AG08396 (cell line): ENCODE measurements at places on chromosomes 11 and 22.
A peak's percentile ranks its signal among the peaks of the same experiment; 100 is the strongest.

DNA sequence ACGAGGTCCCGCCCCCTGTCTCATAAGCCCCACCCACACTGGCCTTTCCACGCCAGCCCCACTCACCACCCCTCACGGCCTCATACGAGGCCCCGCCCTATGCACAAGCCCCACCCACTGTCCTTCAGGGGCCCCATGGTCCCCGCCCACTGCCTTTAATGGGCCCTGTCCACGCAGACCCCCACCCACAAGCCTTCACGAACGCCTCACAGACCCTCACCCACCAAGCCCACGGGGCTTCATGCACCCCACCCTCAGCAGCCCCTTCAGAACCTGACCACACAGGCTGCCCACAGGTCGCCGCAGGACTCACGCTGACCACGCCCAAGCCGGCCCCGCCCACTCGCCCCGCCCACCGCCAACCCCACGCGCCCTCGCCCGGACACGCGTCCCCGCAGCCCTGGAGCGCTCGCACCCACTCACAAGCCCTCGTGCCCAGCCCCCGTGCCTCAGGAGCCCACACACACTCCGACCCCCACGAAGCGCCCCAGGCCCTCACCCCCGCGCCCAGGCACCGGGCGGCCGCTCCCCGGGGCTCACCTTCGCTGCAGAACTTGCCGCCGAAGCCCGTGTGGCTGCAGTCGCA is 10.5 kb downstream of the NRXN2 start:
- DNase-seq = no peak

GRCh38 chr22:37328017-37328416 is 45.7 kb downstream of the CYTH4 start:
- peak; percentile 51 for DNase-seq

GRCh38 chr11:63670096-63670432 is 1.1 kb downstream of the ATL3 start:
- DNase-seq = no peak

DNA sequence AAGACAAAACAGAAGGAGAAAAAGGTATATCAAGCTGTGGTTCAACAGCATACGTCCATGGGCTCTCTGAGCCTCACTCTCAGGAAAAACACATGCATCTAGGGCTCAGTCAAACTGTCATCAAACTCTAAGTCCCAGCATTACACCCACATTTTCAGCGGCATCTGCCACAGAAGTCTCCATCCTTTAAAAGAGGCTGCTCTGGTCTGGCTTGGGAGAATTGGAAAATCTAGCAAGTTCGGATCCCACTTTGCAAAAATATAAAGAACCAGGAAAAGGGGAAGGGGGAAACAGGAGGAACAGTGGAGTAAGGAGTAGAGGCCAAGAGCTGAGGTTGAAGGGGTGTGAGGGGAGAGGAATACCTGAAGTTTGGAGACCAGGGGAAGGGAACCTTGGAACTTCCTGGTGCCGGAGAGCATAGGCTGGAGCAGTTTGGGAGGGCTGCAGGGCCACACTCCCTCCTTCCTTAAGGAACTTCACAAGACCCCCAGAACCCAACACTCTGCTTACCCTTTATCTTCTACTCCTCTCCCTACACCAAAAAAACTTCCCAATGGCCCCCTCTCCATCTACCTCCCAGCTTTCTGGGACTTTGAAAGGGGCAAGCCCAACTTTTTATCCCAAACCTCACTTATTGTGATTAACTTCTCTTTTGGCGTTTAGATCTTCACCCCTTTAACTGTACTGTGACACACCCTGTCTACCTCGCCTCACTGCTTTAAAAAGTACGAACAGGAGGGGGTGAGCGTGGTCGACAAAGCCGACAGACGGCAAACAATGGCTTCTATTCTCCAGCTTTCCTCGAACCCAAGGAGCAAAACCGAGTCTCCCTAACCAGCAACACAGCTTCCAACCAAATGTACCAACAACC is 4.0 kb downstream of the PAX6 start:
- no peak for DNase-seq

DNA sequence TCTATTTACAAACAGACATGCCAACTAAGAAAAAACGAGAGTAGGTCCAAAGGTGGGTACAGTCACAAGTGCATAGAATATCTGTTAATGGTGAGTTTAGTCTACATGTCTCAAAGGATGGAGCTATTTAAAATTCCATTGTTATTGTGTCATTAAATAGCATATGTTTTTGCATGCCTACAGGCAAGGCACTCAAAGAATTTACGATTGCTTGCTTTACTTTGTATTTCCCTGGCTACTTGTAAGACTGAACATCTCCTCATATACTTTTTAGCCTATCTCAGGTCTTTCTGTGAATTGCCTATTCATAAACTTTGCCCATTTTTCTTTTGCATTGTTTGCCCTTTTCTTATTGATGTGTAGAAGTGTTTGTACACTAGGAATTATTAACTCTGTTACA is 39.7 kb downstream of the DEUP1 start:
- no peak for DNase-seq

DNA sequence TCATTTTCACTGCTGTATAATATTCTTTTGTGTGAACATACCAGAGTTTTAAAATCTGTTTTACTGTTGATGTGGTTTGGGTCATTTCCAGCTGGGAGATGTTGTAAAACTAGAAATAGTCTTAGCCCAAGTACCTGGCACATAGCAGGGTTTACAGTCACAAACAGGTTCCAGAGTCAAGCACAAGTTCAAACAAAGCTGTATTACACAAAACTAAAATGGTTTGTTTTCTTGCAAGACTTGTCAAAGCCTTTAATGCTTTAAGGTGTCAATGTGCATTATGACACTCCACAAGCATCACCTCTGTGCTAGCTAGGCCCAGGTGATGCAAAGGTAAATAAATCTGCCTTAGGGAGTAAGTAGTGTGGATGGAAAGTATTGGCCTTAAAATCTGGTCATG is 379.1 kb downstream of the MN1 start:
- DNase-seq = no peak

DNA sequence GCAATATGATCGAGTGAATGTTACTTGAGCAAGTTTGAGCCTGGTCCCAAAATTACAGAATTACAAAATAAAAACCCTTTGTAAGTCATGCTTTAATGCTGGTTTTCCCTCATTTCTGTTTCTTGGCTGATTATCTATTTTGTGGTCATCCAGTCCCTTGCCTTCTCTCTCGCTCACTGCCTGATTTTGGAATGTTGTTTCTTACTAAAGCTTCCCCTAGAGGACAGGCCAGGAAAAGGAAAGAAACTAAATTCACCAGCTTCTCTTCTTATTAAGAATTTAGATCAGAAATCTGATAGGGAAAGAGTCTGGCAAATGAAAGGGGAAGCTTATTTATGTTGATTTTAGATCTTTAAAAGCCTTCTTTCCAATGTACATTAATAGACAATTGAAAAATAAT is 16.6 kb upstream of the BDNF start:
- DNase-seq = no peak

GRCh38 chr11:46295312-46296058 is 18.0 kb downstream of the CREB3L1 start:
- DNase-seq = peak; percentile 92

DNA sequence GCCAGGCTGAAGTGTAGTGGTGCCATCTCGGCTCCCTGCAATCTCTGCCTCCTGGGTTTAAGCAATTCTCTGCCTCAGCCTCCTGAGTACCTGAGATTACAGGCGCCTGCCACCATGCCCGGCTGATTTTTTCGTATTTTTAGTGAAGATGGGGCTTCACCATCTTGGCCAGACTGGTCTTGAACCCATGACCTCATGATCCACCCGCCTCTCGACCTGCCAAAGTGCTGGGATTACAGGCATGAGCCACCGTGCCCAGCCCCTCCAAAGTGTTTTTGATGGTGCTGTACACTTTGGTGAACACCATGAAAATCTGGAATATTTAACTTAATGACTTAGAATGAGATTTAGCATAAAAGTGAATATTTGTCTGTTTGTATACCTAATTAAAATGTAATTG is 5.6 kb downstream of the LUZP2 start:
- DNase-seq = no peak

DNA sequence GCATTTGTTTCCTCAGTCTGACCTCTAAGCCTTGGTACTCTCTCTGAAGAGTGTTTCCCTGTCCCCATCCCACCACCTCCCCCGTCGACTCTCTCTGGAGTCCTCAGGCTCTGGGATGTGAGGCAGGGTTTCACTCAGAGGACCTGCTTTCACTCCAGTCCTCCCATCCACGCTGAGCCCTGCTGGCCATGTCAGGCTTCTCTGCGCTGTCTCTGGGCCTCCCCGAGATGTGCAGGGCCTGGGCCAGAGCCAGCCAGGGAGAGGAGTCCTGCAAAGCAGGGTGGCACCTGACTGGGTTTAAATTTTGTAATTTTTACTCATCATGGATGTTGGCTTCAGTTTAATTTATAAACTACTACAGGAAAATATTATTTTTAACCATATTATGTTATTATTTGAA is 3.3 kb downstream of the SCGB2A2 start:
- DNase-seq = no peak

- DNase-seq = no peak
Observed at GRCh38 chr11:96655474-96655873, 265.7 kb downstream of the JRKL start.

GRCh38 chr11:75673977-75674582 is 5.2 kb upstream of the MAP6 start:
- peak; percentile 32 for DNase-seq

DNA sequence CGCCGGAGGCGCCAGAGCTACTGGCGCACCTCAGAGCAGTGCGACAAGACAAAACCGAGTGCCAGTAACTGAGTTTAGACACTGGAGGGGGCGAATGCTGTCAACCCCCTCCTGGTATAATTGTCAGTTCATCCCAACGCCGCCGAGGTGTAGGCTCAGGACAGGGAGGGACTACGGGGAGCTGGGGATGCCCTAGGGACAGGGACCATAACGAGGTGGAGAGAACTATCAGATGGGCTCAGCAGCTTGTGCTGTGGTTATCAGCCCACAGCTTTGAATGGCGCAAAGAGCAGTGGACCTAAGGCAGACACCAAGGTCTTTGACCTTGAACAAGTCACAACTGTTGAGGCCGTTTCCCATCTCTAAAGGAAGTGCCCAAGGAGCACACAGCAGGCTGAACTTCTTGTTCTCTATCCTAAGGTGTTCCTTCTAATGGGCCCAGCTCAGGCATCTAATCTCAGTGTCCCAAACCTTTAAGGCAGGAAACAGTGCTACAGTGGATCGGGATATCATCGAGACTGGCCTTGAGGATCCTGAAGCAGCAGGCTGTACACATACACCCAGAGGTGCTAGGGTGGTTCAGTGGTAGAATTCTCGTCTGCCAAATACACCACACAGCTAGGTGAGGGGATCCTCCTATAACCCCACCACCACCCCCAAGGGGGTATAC is 958 bp upstream of the TUT1 start:
- no peak for DNase-seq

DNA sequence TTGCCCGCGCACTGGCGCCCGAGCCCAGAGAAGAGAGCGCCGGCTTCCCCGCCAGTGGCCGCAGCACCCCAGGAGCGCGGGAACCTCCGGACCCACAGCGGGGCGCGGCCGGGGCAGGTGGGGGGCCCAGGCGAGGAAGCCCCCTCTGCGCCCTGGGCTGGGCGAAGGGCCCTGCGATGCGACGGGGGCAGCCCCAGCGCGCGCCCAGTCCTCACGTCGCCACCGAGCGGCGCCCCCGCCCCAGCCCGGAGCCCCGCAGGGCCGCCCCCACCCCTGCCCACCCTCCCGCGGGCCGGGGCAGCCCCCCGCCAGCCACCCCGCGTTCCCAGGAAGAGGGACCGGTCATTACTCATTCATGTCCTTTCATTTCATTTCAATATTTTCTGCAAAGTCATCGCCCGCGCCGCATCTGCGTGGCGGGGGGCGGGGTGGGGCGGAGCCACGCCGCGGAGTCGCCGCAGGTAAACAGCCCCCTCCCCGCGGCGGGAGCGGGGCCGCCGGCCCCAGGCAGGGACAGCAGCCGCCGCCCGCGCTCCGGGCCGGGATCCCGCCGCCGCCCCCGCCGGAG is 673 bp upstream of the PANX2 start:
- DNase-seq = no peak

DNA sequence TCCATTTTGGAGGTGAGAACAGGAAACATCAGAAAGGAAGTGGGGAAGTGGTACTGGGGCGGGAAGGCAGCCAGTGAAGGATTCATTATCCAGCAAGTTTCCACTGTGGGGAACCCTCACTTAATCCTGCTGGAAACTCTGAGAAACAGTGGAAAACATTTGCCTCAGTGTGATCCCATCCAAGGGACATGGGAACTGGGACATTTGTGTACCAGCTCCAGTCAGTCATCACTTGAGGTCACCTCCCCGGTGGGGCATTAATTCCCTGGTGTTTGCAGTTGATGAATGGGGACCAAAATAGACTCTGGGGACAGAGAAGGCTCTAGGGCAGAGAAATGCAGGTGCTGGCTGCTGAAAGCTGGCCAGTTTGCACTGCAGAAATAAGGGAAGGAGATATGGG is 599.9 kb downstream of the BUD13 start:
- no peak for DNase-seq

- DNase-seq = no peak
Observed at GRCh38 chr11:79263001-79263400, 177.8 kb downstream of the TENM4 start.

GRCh38 chr22:46763051-46763705 is 728 bp downstream of the TBC1D22A start:
- DNase-seq = peak; percentile 38

GRCh38 chr22:22948651-22949571 is 61.3 kb downstream of the IGLL5 start:
- no peak for DNase-seq

DNA sequence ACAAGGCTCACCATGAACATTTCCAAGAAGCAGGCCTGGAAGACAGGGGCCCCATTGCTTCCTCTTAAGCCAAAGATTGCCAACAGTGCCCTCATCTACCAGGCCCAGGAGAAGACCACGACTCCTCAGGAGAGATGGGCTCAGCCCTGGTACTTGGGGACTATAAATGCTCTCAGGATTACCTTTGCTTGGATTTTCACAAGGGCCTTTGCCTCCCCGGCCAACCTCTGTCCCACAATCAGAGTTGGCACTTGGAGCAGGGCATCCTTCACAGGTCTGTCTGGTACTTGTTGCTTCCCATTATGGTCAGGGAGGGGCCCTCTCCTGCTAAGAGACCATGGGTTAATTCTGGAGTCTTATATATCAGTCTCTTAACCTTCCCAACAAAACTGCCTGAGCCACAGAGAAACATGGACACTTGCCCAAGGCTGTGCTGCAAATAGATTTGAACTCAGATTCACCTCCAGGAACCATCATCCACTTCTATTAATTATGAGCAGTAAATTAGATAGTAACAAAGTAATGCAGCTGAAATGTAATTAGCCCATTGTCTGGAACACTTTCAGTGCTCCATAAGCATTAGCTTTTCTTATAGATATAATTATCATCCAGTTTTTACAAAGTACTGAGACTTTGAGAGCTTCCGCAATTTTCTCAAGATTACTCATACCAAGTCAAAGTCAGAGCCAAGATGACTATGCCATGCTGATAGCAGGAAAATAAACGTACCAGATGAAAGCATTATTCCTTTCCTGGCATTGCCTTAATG is 33.5 kb downstream of the POU2AF3 start:
- no peak for DNase-seq

DNA sequence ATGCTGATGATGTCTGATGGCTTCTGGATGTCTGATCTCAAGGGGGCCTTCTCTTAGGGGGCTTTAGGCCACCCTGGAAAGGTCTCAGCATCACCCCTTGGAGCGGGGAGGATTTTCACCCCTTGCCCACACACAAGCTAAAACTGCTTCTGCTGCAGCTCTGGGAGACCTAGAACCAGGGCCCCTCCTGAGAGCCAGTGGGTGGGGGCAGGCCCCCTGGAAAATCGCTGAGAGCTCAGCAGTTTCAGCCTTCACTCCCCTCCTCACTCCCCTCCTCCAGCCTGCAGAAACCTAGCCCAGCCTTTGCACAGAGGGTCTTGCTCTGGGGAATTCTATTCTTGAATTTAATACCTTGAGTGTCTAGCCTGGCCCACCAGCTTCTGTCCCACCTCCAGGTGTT is 17.2 kb downstream of the CD6 start:
- no peak for DNase-seq
